GM12892 (cell line): ENCODE measurements at places on chromosomes 12 and 14.

GRCh38 chr14:95336192-95336760, 16.6 kb upstream of the CLMN start:
- DNase-seq = no peak

DNA sequence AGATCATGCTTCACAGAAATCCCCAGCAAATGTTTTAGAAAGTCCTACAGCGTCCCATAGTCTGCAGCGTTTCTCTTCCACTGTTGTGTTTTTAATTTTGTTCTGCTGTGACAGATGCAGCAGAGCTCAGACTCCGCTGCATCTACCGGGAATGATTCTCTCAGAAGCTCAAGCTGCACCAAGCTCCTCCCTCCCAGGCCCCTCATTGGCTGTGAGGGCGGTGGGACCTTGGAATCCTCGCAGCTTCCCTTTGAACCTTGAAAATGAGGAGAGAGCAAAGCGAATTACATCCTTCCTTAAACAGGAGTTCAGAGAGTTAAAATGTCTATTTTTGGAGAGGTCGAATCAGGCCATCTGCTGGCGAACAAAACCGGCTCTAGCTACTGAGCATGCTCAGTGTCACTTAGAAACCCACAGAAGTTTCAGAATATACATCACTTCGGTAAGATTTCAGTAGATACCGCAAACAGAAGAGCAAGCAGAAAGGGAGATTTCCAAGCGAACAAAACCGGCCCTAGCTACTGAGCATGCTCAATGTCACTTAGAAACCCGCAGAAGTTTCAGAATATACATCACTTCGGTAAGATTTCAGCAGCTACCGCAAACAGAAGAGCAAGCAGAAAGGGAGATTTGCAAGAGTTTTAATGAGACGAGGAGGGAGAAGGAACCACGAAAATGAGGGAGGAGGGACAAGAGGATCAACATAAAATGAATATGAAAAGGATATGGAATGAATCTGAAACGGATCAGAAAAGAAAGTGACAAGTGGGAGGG, at the start of gene ABCD2:
ABCD2 (minus strand) TSS at position 144 of the 774 bp plus-strand sequence. CDS start 188 bp downstream, outside the sequence.
- no peak for DNase-seq

DNA sequence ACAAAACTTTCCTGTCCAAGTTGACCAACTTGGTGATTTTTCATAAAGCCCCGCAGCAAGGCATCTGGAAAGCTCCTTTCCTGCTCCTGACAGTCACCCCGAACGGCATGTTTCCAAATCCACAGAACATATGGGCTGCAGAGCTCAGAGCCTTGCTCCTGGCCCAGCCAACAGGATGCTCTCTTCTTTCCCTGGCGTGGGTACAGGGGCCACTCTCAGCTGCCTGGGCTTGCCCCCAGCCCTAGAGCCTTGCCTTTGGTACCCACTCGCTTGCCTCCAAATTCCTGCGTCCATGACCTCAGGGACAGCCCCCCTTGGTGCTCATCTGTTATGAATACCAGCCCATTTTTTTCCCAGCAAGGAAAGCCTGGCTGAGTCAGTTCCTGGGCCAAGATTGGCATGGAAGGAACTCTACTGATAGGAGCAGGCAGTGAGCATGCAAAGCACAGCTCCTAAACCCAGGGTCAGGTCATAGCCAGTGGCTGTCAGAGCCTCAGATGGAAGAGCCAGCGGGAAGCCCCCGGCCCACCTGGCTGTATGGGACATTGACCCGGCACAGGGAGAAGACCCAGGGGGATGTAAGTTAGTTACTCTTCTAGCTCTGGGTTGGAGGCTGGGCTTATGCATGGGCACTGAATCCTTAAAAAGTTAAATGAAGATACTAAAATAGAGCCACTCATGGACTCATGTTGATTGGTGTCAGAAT, 105.3 kb upstream of the RTL1 start:
- DNase-seq = no peak

- DNase-seq = peak; percentile 33
Measured at GRCh38 chr14:89503431-89503996, 86.5 kb upstream of the FOXN3 start.

GRCh38 chr14:33475623-33476022, 475.3 kb downstream of the EGLN3 start:
- no peak for DNase-seq

DNA sequence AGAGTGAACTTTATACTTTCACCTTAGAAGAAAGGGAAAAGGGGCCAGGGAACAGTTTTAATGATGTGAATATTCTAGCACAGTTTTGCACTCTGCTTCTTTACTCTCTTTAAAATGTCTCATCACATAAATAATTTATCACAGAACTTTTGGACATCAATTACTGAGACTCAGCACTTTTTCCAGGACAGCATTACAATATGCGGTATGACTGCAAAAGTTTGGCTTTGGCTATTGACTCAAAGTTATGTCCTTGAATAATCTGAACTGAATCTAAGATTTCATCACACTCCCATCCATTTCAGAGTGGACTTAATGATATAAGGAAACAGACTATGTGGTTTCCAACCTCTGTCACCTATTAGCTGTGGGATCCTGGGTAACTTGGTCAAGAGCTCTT, 11.7 kb downstream of the CCER1 start:
- DNase-seq = no peak

GRCh38 chr14:30614155-30614554, 8.0 kb upstream of the SCFD1 start:
- DNase-seq = no peak

DNA sequence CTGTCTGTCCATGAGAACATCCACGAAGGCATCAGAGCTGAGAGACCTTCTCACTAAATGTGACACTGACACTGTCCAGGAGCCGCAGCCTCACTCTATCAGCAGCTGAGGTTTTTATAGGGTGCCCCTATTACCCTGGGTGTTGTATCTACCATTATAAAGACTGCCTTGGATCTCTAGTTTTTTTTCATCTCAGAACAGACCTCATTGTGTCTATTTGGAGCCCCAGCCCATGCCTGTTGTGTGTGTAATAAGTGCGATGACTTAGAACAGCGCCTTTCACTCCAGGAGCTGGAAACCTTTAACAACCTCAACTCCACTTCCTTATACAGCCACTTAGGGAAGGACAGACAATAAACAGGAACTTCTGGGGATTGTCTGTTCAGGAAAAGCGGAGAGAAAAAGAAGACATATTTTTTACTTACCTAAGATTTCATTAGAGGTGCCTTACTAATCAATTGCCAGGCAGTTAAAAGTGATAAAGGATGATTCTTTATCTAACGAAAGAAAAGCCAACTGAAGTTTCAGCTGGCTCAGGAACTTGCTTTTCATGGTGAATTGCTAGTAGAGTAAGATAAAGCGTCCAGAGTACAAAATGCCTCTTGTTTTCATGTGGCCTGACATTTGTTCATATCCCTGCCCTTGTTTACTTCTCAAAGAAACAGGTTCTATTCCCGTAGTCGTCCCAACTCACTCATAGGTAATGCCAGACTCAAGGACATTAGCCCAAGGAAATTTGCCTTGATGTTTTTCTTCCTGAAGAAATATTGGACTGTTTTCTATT, 420.6 kb downstream of the RAD51B start:
- DNase-seq = no peak

DNA sequence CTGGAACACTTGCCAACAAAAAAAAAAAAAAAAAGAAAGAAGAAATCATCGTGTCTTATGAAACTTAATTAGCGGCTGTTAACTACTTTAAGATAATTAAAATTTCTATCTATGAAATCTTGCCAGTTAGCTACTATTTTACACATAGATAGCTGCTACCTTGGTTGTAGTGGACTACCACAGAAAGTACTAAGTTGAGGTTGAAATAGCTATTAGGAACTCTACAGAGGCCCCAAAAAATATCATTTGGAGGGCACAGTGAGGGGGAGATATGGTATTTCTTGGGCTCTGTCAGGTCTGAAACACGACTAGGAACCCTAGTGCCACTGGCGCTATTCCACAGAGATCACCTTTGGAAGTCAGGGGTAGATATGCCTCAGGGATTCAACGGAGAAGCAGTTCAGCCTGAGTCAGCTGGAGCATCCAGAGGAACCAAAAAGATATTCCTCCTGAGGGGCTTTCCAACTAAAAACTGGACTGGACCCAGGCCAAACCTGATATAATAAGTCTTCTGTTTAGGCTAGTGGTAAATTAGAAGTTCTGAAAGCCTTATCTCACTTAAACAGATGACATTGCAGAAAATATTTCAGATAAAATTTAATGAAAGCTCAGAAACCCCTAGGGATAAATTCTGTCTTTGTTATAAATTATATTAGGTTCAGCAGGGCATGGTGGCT, 126.1 kb downstream of the EPS8 start:
- no peak for DNase-seq

- DNase-seq = no peak
Measured at GRCh38 chr14:103391048-103391447, 5.8 kb downstream of the MARK3 start.

DNA sequence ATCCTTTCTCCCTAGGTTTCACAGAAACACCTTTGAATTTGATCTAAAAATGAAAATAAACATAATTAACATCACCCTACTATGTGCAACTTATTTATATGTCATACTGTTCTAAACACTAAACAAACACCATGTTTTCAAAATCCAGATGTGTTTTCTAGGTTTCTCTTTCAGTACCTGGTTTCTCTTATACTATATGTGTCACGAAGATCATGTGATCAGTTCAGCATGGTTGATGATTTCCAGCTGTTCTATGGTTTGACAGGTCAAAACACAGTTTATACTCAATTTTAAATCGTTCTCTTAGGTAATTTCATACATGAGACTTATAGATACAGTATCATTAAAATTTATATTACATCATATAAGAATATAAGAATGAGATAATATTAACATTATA, 373.1 kb downstream of the SOX5 start:
- DNase-seq = no peak

- DNase-seq = no peak
Measured at GRCh38 chr14:88488081-88488480, 66.7 kb downstream of the PTPN21 start.

DNA sequence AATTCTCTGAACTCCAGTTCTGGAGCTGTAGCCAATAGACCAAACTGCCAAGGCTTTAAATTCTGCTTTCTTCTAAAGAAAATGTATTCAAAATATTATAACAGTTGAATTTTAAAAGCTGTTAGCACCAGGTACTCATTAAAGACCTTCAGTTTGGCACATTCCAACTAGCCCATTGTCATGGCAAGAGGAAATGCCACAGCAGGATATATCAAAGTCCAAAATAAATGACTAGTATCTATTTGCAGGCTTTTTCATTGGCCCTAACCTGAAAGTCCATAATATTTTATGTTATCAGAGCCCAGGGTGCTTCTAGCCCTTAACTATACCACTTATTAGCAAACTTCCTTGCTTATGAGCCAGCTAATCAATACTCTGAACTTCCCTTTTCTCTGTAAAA, 3.1 kb upstream of the RIC8B start:
- no peak for DNase-seq

- DNase-seq = no peak
Measured at GRCh38 chr14:70149596-70150165, 39.1 kb downstream of the SLC8A3 start.

- no peak for DNase-seq
Measured at GRCh38 chr14:93957751-93958566, 18.4 kb downstream of the ASB2 start.

- DNase-seq = no peak
Measured at GRCh38 chr14:54922598-54922997, 20.0 kb upstream of the GCH1 start.

GRCh38 chr12:74906224-74906623, 303.4 kb downstream of the KCNC2 start:
- no peak for DNase-seq

- no peak for DNase-seq
Measured at GRCh38 chr12:83040339-83040738, 353.6 kb downstream of the TMTC2 start.

- no peak for DNase-seq
Measured at GRCh38 chr12:226401-226800, 12.4 kb upstream of the SLC6A12 start.

- DNase-seq = no peak
Measured at GRCh38 chr12:118302053-118302452, 70.7 kb downstream of the TAOK3 start.

- DNase-seq = no peak
Measured at GRCh38 chr12:109952160-109952858, 43.9 kb downstream of the GIT2 start.

GRCh38 chr14:76842414-76842813, 16.2 kb downstream of the LRRC74A start:
- no peak for DNase-seq

GRCh38 chr12:75545636-75546035, 34.2 kb upstream of the KRR1 start:
- no peak for DNase-seq

- no peak for DNase-seq
Measured at GRCh38 chr12:101698800-101699347, 1.4 kb downstream of the CHPT1 start.

- DNase-seq = no peak
Measured at GRCh38 chr14:89853936-89854693, 100.4 kb downstream of the EFCAB11 start.

GRCh38 chr14:86533834-86534233, 1003.9 kb downstream of the FLRT2 start:
- no peak for DNase-seq

DNA sequence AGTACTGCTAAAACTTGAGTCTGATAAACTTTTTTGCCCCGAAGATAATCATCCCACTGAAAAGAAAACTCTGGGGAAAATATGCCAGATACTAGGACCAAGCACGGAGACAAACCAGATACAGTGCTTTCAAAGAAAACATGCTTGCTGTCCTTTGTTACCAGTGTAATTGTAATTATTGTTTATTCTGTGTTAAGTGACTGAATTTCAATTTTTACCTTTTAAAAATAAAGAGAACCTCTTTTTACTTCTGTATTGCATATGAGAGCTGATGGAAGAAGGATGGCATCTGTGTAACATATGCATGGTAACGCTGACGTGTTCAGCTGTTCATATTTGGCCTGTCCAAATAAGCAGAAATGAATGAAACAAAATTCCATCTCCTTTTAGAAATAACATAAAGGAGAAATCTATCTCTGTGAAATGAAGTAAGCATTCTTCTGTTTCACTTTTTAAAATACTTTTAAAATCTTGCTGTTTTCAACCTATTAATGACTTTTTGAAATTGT, 22.5 kb downstream of the SLC35E3 start:
- no peak for DNase-seq

- DNase-seq = no peak
Measured at GRCh38 chr12:105451211-105451610, 120.7 kb downstream of the C12orf75 start.

GRCh38 chr12:80877721-80878265, 59.9 kb downstream of the LIN7A start:
- DNase-seq = no peak

DNA sequence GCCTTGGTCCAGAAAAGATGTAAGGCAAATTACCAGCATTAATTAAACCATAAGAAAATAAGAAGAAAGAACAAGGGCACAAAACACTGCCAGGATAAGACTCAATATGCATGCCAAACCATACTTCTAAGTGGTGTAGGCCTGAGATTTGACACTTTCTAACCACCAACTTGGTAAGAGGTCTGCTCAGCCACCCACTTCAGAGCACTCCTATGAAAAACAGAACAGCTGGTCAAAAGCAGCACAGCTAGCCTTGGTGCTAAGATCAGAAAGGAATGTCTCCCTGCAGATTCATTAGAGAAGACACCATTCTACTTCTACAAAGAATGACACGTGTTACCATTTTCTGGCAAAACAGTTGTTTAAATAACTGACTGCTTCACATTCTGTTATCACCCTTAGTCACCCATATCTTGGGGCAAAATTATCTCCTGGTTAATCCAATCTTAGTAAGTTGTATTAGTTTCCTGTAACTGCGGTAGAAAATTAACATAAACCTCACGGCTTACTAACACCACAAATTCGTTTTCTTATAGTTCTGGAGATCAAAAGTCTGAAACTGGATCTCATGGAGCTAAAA, 13.2 kb downstream of the RPS6KA5 start:
- DNase-seq = no peak
